ENCODE measurements at places on chromosomes 7 and 10.

GRCh38 chr7:78368771-78369170, 570.2 kb downstream of the PHTF2 start:
- DNase-seq, result no peak

DNA sequence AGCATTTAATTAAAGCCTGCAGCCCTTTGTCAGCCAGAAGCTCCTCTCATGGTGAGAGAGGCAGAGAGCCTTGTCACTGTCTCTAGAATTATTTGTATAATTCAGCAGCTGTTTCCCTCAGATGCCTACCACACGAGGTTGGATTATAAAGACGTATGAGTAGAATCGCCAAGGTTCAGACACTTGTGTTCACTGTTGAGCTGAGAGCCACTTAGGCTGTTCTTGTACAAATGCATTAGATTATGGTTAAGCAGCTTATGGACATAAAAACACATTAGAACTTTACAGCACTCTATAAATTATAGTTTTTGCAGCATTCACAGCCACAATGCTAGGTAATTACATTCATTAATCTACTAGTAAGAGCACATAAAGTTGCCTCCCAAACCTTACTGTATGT, 282.6 kb downstream of the AUTS2 start:
- no peak for DNase-seq

DNA sequence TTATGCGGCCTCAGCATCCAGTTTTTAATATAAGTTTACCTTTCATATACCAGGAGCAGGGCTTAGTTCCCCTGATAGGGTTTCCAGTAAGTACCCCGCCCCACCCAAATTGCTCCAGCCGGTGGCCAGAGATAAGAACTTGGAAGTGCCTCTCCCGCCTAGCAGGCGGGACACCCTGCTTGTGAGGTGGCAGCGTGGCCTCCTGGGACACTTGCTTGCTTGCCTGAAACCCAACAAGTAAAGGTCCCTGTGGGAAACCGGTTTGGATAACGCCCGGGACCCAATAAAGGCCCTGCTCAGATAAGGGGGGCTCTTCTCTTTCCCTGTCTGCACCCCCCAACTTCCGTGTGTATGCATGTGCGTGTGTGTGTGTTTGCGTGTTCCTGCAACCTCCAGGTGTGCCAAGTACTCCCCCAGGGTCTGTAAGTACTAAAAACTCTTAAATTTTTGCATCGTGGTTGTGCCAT, 154.3 kb downstream of the ARHGAP21 start:
- DNase-seq, result no peak

- DNase-seq, result no peak
These were observed 2.5 kb downstream of the INTS1 start for GRCh38 chr7:1501487-1502270.

GRCh38 chr10:111316722-111317212, 239.9 kb downstream of the ADRA2A start:
- no peak for DNase-seq

All from HT-29 (cell line).